ENCODE measurements at places on chromosomes 2 and 18. TPM values are rescaled to one million over a fixed set of nuclear protein-coding genes. Genes with fewer than 3 reads are reported as not detected.

Gene SRD5A2
- total RNA-seq = not detected

Gene SMYD1
- not detected for total RNA-seq

Gene DSG1
- total RNA-seq = not detected

GRCh38 chr2:234095301-234095700, 44.8 kb downstream of the SPP2 start:
- H3K27me3 ChIP-seq = no peaks in the 10 kb centered on the region
- no peaks in the 10 kb centered on the region for H3K36me3 ChIP-seq
- peaks cover 26% of the 10 kb centered on the region for H3K4me1 ChIP-seq
- no peak overlapping the region for H3K4me3 ChIP-seq
- H3K27ac ChIP-seq = no peak overlapping the region

GRCh38 chr2:185245806-185246205, 492.8 kb upstream of the FSIP2 start:
- no peaks in the 10 kb centered on the region for H3K36me3 ChIP-seq
- no peak for DNase-seq
- no peaks in the 10 kb centered on the region for H3K4me1 ChIP-seq

Gene SERPINB11
- not detected for total RNA-seq

DNA sequence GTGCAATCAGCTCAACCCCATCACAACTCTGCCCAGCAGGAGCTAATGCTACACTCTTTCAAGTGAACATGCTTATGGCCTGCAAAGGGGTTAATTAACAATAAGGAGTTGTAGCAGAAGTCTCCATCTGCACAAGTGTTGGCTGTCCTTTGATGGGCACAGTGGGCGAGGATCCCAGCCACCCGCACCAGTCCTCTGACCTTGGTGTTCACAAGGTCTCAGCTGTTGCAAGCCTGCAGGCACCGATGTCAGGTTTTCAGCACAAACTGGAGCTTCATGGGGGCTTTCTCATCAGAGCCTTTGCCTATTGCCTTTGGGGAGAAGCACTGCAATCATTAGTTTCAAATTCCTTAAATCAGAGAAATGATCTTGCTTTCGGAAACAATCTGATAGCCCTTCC, 60.9 kb upstream of the TMEM178A start:
- no peak overlapping the region for H3K4me3 ChIP-seq
- no peaks in the 10 kb centered on the region for H3K36me3 ChIP-seq
- no peaks in the 10 kb centered on the region for H3K27me3 ChIP-seq
- H3K27ac ChIP-seq = no peak overlapping the region
- no peaks in the 10 kb centered on the region for H3K4me1 ChIP-seq

DNA sequence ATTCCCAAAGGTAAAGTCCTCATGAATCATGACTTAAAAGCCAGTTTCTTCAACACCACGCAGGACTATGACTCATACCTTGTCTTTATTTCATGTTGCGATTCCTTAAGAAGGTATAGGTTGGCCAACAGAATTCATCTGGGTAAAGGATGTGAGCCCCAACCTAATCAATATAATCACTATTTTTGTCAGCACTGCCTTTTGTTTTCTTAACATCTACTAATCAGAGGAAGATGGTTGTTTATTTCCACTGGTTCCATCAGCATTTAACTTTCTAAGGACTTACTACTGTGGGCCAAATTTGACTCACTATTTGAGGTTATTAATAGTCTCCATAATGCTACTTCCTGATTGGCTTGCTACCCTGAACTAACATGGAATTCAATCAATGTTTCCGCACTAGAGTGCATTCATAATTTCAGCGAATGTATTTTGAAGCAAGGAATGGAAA, 78.6 kb downstream of the SCG2 start:
- no peaks in the 10 kb centered on the region for H3K27me3 ChIP-seq
- no peak for DNase-seq
- no peak overlapping the region for H3K27ac ChIP-seq
- no peak overlapping the region for H3K4me3 ChIP-seq
- no peaks in the 10 kb centered on the region for H3K4me1 ChIP-seq

DNA sequence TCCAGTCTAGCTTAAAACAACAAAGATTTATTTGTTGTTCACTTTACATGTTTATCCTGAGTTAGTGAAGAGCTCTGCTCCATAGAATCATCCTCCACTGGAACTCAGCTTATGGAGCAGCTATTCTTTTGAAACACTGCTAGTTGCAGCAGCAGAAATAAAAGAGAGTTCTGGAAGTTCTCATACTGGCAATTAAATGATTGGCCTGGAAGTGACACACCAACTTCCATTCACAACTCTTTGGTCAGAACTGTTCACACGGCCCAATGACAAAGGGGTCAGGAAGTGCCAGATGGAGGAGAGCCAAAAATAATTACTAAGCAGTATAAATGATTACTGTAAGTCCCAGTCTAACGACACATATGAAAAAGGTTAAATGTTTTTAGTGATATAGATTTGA, 39.1 kb downstream of the FBXO11 start:
- no peaks in the 10 kb centered on the region for H3K27me3 ChIP-seq
- H3K4me3 ChIP-seq = no peak overlapping the region
- H3K36me3 ChIP-seq = no peaks in the 10 kb centered on the region
- no peak for DNase-seq
- H3K27ac ChIP-seq = no peak overlapping the region

- no peak overlapping the region for H3K4me3 ChIP-seq
- no peaks in the 10 kb centered on the region for H3K36me3 ChIP-seq
- no peaks in the 10 kb centered on the region for H3K4me1 ChIP-seq
- DNase-seq = no peak
- H3K27ac ChIP-seq = no peak overlapping the region
These were observed 40.0 kb upstream of the CYBRD1 start for GRCh38 chr2:171482308-171482707.

- no peaks in the 10 kb centered on the region for H3K36me3 ChIP-seq
- no peaks in the 10 kb centered on the region for H3K4me1 ChIP-seq
- H3K27ac ChIP-seq = no peak overlapping the region
- no peak for DNase-seq
- no peak overlapping the region for H3K4me3 ChIP-seq
These were observed 141.7 kb downstream of the RBM43 start for GRCh38 chr2:151120011-151120410.

Gene ALS2
- total RNA-seq = 35.8 TPM

DNA sequence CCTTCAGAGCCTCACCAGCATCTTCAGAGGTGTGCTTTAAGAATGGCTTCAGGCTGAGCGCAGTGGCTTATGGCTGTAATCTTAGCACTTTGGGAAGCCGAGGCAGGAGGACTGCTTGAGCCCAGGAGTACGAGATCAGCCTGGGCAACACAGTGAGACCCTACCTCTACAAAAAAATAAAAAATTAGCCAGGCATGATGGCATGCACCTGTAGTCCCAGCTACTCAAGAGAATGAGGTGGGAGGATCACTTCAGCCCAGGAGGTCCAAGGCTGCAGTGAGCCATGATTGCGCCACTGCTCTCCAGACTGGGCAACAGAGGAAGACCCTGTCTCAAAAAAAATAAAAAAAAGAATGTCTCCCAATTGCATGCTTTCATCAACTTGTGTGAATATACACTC, 133.3 kb upstream of the ARL5A start:
- DNase-seq = no peak
- H3K27ac ChIP-seq = no peak overlapping the region
- no peaks in the 10 kb centered on the region for H3K36me3 ChIP-seq
- H3K27me3 ChIP-seq = no peaks in the 10 kb centered on the region

- H3K27ac ChIP-seq = no peak overlapping the region
- H3K4me3 ChIP-seq = no peak overlapping the region
- H3K36me3 ChIP-seq = no peaks in the 10 kb centered on the region
- no peak for DNase-seq
- H3K27me3 ChIP-seq = no peaks in the 10 kb centered on the region
These were observed 496.9 kb downstream of the EPHA4 start for GRCh38 chr2:221075203-221075602.

GRCh38 chr2:151844211-151844896, 16.1 kb upstream of the ARL5A start:
- no peaks in the 10 kb centered on the region for H3K4me1 ChIP-seq
- H3K4me3 ChIP-seq = no peak overlapping the region
- no peak overlapping the region for H3K27ac ChIP-seq
- no peak for DNase-seq
- no peaks in the 10 kb centered on the region for H3K27me3 ChIP-seq

GRCh38 chr2:129764376-129765325, 214.8 kb upstream of the RAB6C start:
- no peak overlapping the region for H3K27ac ChIP-seq
- no peak overlapping the region for H3K4me3 ChIP-seq

Gene IL1R2
- total RNA-seq = 17.7 TPM

GRCh38 chr2:233351423-233351822, 2.9 kb upstream of the DGKD start:
- H3K27me3 ChIP-seq = no peaks in the 10 kb centered on the region
- H3K4me3 ChIP-seq = no peak overlapping the region
- H3K4me1 ChIP-seq = peaks cover 46% of the 10 kb centered on the region

DNA sequence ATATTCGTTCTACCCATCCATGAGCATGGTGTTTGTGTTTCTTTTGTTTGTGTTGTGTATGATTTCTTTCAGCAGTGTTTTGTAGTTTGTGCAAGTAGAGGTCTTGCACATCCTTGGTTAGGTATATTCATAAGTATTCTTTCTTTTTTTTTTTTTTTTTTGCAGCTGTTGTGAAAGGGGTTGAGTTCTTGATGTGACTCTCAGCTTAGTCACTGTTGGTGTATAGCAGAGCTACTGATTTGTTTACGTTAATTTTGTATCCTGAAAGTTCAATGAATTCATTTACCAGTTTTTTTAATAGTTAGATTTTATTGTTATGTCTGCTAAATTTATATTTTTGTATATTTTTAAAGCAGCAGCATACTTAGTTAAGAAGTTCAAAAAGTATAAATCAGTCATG, 834.4 kb upstream of the NRXN1 start:
- no peaks in the 10 kb centered on the region for H3K4me1 ChIP-seq
- H3K27ac ChIP-seq = no peak overlapping the region
- H3K36me3 ChIP-seq = no peaks in the 10 kb centered on the region
- no peak overlapping the region for H3K4me3 ChIP-seq

GRCh38 chr2:202690321-202690900, 55.6 kb downstream of the FAM117B start:
- no peak for DNase-seq
- H3K4me3 ChIP-seq = no peak overlapping the region
- no peaks in the 10 kb centered on the region for H3K36me3 ChIP-seq
- H3K27ac ChIP-seq = no peak overlapping the region
- H3K4me1 ChIP-seq = no peaks in the 10 kb centered on the region
